ENCODE measurements at places on chromosomes 1 and 21.
A peak's percentile ranks its signal among the peaks of the same experiment; 100 is the strongest.

GRCh38 chr1:216464489-216464888 lies 41.2 kb upstream of the USH2A start:
- DNase-seq = no peak

- DNase-seq = no peak
These were observed 41.3 kb downstream of the RERE start for GRCh38 chr1:8776104-8776503.

DNA sequence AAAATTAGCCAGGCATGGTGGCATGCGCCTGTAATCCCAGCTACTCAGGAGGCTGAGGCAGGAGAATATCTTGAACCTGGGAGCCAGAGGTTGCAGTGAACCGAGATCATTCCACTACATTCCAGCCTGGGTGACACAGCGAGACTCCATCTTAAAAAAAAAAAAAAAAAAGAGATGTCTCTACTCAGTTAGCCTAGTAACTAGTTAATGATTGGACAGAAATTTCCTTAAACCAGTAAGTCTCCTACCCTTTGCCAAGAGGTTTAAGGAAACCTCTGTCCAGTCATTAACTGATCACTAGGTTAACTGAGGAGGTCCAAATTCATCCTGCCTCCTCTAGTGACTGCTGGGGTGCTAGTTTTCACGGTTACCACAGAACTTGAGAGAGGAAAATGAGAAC lies 143.9 kb upstream of the UBE2U start:
- no peak for DNase-seq

GRCh38 chr1:198157847-198158725 lies 1.3 kb downstream of the NEK7 start:
- DNase-seq = peak; percentile 65

DNA sequence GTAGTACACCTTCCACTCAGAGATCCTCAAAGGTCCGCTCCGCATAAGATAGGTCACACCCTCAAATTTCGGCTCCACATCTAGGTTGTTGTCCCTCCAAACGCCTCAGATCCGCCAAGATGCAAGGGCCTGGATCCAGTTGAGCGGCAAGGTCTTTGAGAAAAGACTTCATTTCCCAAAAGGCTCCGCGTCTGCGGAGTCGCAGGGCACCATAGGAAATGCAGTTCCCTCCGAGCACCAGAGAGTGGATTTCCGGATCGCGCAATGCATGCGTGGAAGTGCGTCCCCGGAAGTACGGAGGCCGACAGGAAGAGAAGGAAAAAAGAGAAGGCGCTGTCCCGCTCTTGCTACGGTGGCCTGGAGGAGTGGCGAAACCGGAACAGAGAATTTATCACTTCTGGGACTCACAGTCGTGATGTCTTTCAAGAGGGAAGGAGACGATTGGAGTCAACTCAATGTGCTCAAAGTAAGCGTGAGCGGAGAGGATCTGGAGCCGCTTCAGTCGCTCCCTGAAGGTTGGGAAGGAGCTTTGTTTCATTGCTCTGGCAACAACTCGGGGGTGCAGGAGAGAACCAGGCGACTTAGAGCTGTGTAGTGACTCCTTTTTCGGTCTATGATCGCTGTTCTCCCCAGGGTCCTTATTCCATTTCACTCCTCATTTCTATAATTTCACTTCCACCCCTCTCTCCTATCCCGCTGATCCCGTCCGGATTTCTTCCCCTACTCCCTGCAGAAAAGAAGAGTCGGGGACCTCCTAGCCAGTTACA lies at the start of the genes LYSMD1 and SCNM1:
Gene LYSMD1, minus strand, starts transcription at position 165 of the 767 bp plus-strand sequence. CDS start 644 bp downstream, outside the sequence.
Gene SCNM1, plus strand, starts transcription at position 407 of the 767 bp plus-strand sequence. Its CDS starts 9 bp downstream, at position 416.
- peak; percentile 99 for DNase-seq

DNA sequence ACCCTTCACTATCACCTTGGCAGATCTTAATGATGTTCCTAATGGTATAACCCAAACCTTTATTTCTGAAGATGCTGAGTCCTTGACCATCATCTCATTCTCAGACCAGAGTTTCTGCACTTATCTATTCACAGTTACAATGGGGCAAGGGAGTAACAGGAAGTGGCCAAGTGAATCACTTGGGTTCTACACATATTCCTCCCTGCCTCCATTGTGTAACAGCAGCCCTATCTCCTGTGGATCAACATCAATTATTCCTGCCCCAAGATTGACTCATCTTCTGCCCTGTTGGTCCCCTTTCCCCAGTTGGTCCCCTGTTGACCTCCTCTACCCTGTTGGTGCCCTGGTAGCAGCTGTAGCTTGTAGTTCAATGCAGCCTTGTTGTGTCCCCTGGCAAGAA lies 10.3 kb upstream of the S100A7 start:
- no peak for DNase-seq

GRCh38 chr1:241738284-241739078 lies 86.4 kb downstream of the WDR64 start:
- no peak for DNase-seq

DNA sequence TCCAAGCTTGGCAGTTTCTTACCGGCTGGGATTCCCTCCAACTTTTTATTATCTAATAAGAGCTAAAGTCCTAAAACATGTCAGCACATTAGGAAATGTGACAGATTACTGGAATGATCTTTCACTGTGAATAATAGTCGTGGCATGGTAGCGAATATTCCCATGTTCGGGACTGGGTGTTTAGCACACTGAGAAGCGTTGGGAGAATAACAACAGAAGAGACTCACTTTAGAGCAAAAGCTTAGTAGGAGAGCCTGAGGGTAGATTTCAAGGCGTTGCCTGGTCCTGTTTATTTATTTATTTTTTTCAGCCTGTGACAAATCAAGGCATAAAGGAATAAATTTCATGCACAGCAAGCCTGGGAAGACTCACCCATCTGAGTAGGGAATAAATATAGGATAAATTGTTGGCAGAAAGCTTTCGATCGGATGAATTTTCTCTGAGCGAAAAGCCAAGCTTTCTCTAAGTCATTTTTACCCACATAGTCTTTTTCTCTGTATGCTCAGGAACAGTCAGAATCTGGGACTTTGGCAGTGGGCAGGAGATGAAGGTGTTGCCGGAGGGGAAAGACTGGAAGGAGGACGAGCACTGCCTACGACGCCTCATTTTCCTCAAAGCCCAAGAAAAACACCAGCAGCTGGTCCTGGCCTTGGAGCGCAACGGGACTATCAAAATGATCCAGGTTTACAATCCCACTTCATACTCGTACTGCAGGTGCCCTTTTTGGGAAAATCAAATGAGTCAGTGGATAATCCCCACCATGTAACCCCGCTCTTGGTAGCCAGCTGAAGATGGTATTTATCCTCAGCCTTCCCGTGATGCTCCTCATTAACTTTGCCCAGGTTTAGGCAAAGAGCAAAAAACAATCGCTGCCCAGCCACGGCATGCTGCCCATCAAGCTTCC lies 97.2 kb downstream of the WDR64 start:
- no peak for DNase-seq

DNA sequence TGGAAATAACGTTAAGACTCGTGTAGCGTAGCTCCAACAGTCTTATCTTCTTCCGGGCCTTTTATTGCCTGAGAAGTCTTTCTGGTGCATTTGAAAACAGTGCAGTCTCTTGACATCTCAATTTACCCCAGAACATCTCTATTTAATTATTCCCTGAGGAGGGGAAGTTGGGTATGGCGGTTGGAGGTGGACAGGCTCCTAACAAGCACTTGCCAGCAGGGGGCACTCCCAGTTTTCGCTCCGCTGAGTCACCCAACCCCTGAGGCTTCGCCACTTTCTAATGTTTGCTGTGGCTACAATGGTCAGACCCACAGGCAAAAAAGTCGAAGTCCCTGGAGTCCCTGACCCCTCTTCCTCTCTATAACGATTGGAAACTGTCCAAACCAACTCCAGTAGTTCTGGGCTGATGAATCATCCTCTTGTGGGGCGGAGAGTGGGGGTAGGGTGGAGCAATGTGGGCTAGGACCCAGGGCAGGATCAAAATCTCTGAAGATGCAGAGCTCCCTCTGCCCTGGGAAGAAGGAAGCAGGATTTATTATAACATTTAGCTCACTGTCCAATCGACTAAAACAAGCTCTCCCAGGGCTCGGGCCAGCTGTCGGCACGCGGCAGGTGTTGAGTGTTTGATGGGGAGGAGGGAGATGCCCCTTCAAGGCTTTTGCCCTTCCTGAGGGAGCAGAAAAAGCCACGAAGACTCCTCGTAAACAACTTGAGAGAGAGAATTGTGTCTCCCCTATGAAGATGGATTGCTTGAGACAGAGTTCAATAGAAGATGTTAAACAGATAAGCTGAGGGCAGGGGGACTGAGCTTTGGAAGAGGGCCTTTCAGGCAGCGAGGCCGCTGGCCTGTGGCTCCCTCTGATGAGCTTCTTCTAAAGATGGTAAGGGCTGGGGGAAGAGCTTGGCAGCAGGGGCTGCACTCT lies 85.7 kb downstream of the BRINP2 start:
- DNase-seq = peak; percentile 38

GRCh38 chr1:198641966-198642668 lies 3.3 kb downstream of the PTPRC start:
- DNase-seq = no peak

- peak; percentile 47 for DNase-seq
These were observed 16.2 kb upstream of the LY9 start for GRCh38 chr1:160779626-160780397.

DNA sequence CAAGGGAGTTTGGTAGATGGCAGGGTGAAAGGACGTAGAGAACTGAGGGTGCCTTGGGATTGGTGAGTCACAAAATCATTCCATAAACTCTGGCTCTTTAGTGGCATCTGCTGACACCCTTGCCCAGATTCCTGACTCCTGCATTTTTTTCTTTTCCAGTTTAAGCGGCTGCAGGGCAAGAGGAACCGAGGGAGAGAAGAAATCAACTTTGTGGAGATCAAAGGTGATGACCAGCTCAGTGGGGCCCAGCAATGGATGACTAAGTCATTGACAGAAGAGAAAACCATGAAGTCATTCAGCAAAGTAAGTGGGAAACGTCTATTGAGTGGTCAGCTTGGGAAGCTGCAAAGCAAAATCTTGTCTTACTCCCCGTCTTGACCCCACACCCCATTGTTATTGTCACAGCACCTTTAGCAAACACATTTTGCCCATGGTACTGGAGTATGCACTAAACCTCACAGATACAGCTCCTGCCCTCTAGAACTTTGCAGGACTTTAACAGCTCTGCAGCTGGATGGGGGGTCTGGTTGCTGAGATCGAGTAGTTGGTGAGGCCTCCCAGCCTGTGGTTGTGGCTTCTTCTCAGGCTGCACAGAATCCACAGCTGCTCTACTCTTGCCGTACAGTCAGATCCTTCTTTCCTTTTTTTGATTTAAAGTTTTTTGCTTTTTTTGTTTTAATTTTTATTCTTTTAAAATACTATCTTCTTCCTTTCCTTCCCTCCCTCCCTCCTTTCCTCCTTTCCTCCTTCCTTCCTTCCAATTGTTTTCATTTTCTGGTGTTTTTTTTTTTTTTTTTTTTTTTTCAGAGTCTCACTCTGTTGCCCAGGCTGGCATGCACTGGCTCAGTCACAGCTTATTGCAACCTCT lies 21.9 kb downstream of the SH2D2A start:
- DNase-seq = no peak
